Renal cortical epithelial cell (primary cell): ENCODE measurements at places on chromosomes 3 and 15. TPM values are rescaled to one million over a fixed set of nuclear protein-coding genes. Genes with fewer than 3 reads are reported as not detected.

DNA sequence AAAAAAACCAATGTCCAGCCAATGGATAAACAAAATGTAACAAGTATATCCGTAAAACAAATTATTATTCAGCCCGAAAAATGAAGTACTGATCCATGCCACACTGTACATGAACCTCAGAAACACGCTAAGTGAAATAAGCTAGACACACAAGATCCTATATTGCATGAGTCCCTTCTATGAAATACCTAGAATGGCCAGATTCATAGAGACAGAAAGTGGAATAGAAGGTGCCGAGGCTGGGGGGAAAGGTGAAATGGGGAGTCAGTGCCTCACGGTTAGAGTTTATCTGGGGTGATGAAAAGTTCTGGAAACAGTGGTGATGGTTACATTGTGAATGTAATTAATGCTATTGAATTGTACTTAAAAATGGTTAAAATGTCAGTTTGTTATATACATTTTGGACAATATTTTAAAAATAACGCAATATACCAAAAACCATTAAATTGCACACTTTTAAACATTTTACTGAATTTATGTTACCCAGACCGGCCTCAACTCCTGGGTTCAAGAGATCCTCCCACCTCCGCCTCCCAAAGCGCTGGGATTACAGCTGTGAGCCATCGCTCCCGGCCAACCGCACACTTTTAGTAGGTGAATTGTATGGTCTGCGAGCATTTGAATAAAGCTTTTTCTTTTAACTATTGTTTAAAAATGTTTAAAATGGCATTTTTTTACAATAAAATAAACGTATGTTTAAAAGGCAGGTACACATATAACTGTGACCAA, 2.1 kb downstream of the RNF168 start:
- DNase-seq, result peak; percentile 13

DNA sequence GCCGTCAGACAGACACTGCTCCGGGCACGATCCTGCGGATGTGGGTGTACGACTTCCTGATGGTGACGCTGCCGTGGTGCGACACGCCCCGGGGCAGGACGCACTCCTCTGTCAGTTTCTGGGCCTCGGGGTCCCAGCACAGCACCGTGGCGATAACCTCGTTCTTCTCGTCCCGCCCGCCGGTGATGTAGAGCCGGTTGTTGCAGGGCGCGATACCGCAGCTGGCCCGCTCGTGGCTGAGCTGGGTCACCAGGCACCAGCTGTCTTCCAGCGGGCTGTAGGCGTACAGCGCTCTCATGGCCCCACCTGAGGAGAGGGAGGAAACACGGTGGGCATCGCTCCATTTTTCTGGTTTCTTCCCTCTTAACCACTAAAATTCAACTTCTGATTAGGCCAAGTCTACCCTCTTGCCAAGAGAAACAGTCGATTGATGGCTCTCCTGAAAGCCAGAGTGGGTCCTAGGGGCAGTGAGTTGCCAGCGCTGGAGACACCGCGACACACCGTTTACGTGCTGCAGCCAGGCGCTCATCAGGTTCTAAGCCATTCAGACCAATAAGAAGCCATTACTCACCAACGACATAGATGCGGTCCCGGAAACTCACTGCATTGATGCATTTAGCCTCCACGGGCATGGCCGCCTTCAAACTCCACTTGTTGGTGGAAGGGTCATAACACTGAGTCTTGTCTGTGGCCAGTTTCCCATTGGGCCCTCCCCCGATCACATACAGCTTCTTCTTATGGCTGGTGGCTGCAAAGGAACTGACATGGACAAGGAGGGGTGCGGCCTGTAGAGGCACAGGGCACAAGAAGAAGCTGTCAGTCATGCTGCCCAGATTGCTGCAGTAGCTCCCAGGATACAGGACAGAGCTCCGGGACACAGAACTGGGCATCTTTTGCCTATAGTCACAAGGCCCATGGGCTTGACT, 63.3 kb downstream of the KLHL6 start:
- DNase-seq, result no peak

DNA sequence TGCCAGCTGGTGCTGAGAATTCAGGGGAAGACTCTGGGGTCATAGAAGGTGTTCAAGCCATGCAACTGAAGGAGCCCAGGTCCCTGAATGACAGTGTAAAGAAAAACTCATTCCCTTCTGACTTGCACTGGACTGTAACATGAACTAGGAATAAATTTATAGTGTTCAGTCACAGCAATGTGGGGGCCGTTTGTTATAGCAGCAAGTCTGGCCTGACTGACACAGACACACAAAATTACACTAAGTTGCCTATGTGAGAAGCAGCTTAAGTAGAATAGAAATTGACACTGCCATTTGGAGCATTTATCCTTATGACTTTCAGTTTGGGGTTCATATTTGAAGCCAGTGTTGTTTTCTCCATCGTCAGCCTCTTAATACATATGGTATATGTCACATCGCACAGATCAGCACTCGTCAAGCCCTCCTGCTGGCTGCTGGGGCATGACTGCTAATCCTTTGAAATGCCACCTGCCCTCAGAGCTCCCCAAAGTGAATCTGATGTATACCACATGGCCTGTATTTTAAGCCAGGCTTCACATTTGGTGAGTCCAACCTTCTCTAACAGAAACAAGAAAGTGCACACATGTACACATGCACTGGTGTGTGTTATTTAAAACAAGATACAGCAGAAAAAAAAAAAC, 17.1 kb upstream of the HEG1 start:
- DNase-seq, result no peak

DNA sequence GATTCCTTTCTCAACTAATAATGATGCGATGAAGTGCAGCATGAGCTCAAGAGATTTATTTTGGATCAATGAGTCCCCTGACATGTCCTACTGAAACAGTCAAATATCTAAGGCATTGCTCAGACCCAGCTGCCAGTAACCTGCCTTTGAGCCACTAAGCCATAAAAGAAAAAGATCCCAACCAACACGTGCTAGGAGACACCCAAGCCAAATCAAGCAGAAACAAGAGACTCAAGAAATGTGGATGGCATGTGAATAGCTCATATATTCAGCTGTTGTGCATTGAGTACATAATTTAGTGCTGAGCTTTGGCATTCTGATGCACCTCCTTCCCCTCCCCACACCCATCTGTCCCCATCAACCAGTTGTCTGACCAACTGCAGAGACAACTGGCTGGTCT, 29.2 kb downstream of the GJD2 start:
- DNase-seq, result no peak

- DNase-seq, result no peak
Observed at GRCh38 chr15:39270221-39270855, 310.5 kb upstream of the THBS1 start.

- no peak for DNase-seq
Observed at GRCh38 chr3:34067536-34068051, 269.2 kb downstream of the PDCD6IP start.

GRCh38 chr15:25734680-25735355, 128.3 kb downstream of the ATP10A start:
- DNase-seq, result no peak

- no peak for DNase-seq
Observed at GRCh38 chr15:94001255-94001801, 230.0 kb upstream of the MCTP2 start.

- peak; percentile 3 for DNase-seq
Observed at GRCh38 chr3:145649368-145649887, 511.6 kb downstream of the PLOD2 start.

DNA sequence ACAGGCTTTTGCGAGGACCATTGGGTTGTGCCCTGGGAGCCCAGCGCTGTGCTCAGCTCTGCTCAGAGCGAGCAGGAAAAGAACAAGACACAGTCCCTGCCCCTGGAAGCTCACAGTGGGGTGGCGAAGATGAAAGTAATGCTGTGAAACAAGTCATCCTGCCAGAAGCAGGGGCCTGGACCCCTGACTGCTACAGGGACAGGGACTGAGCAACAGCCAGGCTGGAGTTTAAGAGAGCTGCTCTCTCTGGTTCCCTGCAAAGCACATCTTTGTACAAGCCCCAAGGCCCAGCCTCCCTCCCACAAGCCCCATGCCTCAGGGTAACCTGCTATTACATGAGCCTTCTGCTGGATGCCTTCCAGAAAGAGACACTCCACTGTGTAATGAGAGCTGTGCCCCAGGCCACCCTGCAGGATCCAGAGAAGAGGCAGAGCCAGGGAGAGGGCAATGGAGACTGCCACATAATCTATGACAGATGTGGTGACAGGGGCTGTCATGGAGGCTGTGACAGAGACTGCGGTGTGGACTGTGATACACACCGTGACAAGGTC, 7.1 kb upstream of the HCN4 start:
- DNase-seq, result no peak

GRCh38 chr15:62979252-62979651, 63.3 kb upstream of the TPM1 start:
- DNase-seq, result peak; percentile 62

- DNase-seq, result no peak
Observed at GRCh38 chr15:98719137-98719740, 70.9 kb downstream of the IGF1R start.

GRCh38 chr3:43025423-43025822, 46.3 kb downstream of the GASK1A start:
- peak; percentile 73 for DNase-seq

The LDHAL6B gene
- total RNA-seq, result not detected in 2 replicates

The ACOX2 gene
- total RNA-seq, result 0.75 TPM in 1 of 2 replicates, not detected in the other

The POPDC2 gene
- total RNA-seq, result 0.40 TPM in 1 of 2 replicates, not detected in the other
